Activated CD4-positive, alpha-beta T cell treated with anti-CD3 and anti-CD28 coated beads, Interleukin-2, amount 10 ng/mL, durations not matched to agents 7 days and 5 days (primary cell): ENCODE measurements at places on chromosomes 11 and 22. TPM values are rescaled to one million over a fixed set of nuclear protein-coding genes. Genes with fewer than 3 reads are reported as not detected.

- DNase-seq: no peak
These were observed 67.8 kb upstream of the LIN7C start for GRCh38 chr11:27574342-27574741.

GRCh38 chr22:36042240-36042639 is 13.6 kb upstream of the RBFOX2 start:
- no peak for DNase-seq

DNA sequence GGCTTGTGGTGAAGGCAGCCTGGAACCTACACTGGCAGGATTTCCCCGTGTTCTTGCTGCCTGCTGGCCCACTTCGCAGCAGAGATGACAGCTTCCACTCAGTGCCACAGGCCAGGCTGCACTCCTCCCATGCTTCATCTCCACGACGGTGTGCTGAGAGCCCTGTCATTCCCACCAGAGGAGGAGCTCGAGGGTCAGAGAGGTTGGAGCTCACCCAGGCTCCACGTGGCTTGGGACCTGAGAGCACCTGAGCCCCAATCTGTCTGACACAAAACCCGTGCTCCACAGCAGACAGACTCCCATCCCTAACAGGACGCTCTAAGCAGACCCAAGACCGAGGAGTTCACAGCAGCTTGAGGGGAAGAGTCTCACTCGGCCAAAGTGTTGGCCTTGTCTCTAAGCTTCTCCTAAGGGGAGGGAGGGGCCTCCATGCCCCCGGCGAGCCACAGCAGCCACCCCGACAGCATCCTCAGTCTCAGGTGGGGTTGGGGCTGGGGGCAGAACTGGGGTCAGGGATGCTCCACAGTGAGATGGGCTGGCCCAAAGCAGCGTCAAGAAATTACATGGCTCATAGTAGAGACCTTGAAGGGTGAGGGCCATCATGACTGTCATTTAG is 10.7 kb downstream of the LRFN4 start:
- DNase-seq: no peak

DNA sequence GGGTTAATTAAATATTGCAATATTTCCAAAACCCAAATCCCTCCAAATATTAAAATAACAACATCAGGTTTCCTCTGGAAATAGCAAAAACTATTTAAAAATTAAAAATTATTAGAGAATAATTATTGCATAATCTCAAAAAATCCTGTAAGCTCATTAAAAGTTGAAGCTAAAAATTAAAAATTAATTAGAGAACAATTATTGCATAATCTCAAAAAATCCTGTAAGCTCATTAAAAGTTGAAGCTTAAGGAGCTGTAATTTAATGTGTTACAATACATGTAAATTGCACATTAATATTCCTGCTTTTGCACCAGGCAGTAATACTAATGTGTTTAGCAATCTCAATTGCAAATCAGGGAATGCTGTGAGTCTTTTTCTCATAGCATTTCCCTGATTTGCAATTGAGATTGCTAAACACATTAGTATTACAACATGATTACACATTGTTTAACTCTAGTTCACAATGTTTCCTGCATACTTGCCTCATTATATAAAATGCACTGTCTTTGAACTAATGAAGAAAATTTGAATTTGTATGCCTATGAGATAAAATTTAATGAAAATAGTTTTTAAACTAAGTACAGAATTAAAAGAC is 247.7 kb downstream of the GUCY1A2 start:
- DNase-seq: no peak

- DNase-seq: no peak
These were observed 10.4 kb downstream of the MLC1 start for GRCh38 chr22:50074551-50075530.

DNA sequence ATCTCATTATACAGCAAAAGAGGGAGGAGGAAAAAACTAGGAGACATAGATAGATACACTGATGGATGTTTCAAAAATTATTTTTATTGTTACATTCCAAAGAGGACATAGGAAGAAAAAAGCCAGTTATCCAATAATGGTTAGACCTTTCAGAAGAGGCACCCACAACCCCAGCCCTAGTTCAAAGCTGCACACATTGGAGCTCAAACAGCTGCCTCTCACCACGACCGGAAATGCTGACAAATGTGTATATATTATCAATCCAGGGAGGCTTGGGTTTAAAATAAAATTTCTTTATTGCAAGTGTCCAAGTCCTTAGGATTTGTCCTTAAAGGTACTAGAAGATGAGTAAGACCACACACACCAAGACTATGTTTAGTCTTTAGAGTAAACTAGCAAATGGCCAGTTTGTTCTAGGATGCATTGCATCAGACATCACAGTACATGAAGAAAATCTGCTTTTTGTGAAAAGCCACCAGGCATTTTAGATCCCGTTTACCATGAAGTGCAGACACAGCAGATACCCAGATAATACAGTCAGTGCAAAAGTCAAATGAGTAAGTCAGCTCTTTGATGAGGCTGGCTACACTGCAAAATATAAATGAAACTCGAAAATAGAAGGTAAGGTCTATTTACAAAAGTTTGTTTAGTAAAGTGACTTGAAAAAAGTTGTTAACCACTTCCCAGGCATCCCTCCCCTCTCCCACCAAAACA is 4.6 kb upstream of the ASCL3 start:
- no peak for DNase-seq

GRCh38 chr11:73203790-73204189 is 14.3 kb upstream of the P2RY2 start:
- DNase-seq: no peak

DNA sequence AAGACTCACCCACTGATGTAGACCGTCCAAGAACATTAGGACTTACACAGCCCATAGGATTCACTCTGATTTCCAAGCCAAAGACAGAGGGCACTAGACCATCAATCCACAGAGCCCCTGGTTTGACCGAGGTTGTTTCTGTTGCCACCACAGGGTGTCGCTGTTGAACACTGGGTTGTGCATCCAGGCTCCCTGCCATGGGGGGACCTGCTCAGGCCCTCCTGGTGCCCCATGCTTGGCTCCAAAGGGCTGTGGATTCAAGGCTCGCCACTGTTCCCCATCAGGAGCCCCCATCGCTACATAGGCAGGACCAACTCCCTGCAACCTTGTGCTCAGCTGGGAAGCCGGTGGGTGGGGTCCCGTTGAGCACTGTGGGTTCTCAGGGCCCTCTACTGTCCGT is 128.0 kb upstream of the ANO1 start:
- peak; percentile 16 for DNase-seq

DNA sequence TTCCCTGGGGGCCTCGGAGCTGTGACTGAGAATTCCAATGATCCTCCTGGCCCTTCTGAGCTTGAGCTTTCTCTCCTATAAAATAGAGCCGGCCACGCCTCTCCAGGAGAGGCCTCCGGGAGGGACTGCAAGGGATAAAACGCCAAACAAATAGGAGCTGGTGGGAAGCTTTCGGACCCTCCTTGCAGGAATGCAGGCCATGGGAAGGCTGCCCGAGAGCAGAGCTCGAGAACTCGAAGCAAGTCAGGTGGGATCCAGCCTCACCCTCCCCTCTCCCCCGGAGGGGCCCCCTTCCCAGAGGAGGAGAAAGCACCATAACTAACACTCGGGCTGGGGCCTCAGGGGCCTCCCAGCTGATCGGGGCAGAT is 34.6 kb downstream of the FLRT1 start:
- DNase-seq: no peak

DNA sequence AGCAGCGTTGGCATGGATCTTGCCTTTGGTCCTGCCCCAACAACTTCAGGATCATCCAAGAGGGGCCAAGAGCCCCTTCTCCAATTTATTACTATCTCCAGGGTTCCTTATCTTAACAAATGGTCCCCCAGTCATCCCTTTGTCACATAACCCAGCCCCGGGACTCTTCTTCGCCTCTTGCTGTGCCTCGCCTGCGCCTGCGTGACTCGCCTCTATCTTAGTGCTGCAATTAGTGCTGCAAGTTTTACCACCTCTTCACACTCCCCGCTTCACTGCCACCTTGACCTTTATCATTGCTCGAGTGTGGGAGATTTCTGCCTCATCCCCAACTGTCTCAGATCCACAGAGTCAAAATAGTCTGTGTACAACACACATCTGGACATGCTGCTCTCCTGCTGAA is 4.0 kb upstream of the IGSF22 start:
- no peak for DNase-seq

DNA sequence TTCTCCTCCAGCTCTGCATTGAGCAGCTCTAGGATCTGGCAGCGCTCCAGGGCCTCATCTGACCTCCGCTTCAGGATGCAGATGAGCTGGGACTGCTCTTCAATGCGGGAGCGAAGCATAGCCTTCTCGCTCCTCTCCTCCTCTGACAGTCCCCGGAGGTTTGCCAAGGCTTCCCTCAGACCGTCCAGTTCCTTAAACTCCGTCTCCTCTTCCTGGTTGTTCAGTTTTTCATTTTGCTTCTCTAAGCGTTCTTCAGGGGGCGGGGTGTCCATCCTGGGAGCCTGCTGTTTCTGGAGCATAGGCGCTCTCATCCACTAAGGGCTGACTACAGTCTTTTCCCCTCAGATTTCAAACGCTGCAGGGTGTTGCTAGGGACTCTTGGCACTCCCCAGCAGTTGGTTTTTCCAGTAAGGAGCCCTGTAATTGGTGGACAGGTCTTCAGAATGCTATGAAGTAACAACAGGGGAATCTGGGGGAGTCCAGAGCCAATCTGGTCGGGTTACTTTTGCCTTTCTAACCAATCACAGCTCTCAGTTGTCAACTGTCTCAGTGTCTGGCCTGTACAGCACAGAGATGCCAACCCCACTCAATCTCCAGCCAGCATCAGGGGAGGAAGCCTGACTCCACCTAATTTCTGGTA is at the start of gene CCDC89:
CCDC89 (minus strand) TSS at position 376 of the 640 bp plus-strand sequence; CDS start at position 311, 65 bp downstream.
- no peak for DNase-seq

DNA sequence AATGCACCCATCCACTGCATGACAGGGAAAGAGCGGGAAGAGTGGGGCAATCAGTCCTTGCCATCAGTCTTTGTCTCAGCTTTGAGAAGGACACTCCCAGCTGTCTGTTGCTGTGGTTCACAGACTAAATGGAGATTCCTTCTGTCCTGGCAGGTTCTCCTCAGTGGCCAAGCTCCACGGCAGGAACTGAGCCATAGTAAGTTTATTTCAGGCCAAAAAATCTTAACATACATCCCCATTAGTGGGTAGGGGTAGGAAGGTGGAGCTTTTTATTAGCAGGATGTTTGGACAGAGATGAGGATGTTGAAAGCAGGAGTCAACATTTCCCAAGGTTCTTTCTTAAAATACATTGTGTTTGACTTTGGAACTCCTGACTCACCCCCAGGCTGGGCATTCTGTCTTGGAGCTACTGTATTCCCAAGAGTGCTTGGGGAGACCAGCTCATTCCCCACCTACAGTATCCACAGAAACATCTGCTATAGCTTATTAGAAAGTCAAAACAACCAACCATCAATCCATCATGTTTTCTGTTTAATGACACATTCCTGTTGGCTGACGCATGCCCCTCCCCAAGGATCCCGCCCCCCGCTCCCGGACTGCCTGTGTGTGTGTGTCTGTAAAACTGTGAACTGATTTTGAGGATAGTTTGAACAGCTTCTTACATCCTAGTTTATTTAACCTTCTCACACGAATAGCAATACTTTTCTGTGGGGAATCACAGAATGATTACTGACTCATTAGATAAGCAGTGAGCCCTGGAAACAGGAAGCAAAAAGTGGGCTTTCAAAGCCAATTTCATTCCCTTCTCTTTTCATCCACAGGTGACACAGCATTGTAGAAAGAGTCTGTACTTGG is 109.5 kb downstream of the CCDC81 start:
- DNase-seq: no peak

- no peak for DNase-seq
These were observed 4.6 kb downstream of the C11orf96 start for GRCh38 chr11:43947003-43947500.

DNA sequence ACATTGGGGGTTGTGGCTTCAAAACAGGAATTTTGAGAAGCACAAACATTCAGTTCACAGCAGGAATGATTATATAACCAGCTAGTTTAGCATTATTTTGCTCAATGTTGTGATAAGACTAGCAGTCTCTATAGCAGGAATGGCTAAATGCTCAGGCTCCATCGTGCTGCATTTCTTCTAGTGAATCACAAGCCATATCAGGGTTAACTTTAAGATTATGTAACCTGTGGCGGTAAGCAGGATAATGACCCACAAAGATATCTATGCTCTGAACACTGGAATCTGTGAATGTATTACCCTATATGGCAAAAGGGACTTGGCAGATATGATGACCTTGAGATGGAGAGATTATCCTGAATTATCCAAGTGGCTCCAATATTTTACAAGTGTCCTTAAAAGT is 14.8 kb downstream of the FSHB start:
- no peak for DNase-seq

DNA sequence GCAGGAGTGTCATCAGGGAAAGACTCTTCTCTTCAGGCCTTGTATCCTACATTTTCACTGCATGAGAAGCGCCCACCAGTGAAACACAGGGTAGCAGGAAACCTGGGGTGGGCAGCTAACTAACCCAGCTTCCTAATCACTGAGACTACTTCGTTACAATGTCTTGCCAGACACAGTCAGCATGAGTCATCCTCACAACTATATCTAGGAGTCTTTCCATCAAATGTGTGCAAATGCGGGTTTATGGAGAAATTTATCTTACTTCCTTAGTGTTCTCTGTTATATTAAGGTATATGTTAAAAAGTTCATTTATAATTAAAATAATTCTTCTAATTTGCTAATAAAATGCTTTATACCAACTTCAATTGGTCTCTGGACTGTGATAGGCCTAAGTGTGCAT is 79.9 kb upstream of the RAB1B start:
- no peak for DNase-seq

DNA sequence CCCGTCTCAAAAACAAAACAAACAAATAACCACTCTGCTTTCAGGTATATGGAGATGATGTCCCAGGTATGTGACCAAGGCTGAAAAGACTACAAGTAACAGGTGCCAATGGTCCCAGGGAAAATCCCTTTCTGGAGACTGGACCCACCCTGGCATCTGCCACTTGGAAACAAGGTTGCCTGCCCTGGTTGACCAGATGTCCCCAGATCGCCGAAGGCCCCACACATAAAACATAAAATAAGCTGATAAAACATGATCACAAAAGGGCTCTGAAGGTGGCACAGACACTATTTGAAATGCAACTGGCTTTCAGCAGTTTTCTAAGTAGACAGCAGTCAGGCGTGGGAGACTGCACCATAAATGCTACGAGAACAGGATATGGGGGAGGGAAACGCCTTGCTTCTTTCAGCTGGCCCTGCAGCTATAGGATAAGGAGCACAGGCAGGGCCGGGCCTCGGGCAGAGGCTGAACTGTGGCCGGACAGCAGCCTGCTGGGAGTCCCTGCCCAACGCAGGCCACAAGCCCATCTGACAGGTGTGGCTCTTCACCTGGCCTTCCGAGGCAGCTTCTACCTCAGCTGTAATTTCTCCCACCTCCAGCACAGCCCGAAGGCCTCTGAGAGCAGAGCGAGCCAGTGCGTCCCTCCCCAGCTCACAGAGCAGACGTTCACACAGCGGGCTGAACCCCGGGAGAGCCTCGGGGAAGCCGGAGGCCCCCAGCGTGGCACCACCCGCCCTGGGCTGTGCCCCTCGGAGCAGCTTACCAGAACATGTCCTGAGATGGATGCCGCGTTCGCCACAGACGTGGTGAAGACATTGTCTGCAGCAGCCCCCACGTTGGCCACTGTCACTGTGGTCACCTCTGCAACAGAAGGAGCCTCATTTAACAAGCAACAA is 4.0 kb downstream of the DEAF1 start:
- peak; percentile 33 for DNase-seq

SF3B2 gene
- total RNA-seq: 217 TPM

OR10D3 gene
- total RNA-seq: not detected

GRM5 gene
- total RNA-seq: not detected

MS4A12 gene
- not detected for total RNA-seq
